ENCODE measurements at places on chromosomes 2 and 18. TPM values are rescaled to one million over a fixed set of nuclear protein-coding genes. Genes with fewer than 3 reads are reported as not detected.

Gene LINC00305
- not detected for total RNA-seq

DNA sequence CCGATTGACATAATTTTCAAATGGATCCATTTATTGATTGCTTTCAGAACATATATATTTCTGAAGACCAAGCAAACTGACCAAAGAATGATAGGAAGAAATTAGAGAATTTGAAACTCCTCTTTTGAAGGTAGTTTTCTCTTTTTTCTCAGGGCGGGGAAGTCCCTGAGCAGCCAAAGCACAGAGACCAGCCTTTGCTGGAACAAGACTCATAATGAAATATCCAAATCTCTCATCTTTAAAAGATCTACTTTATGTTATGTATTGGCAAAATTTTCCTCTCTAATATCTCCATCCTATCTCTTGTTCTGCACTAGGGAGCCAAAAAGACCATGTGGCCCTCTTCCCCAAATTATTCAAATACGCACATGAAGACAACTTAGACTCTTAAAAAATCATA lies 379.0 kb upstream of the TCF4 start:
- no peak overlapping the region for H3K4me3 ChIP-seq
- no peaks in the 10 kb centered on the region for H3K36me3 ChIP-seq
- DNase-seq, result no peak
- H3K27ac ChIP-seq, result no peak overlapping the region
- H3K27me3 ChIP-seq, result no peaks in the 10 kb centered on the region
- no peaks in the 10 kb centered on the region for H3K4me1 ChIP-seq

- no peaks in the 10 kb centered on the region for H3K36me3 ChIP-seq
- no peak for DNase-seq
Measured at GRCh38 chr2:222232372-222232771, 66.4 kb downstream of the PAX3 start.

Gene OR6B2
- not detected for total RNA-seq

GRCh38 chr2:5587766-5588165 lies 104.4 kb upstream of the SOX11 start:
- no peak overlapping the region for H3K27ac ChIP-seq
- DNase-seq, result no peak
- no peak overlapping the region for H3K4me3 ChIP-seq

DNA sequence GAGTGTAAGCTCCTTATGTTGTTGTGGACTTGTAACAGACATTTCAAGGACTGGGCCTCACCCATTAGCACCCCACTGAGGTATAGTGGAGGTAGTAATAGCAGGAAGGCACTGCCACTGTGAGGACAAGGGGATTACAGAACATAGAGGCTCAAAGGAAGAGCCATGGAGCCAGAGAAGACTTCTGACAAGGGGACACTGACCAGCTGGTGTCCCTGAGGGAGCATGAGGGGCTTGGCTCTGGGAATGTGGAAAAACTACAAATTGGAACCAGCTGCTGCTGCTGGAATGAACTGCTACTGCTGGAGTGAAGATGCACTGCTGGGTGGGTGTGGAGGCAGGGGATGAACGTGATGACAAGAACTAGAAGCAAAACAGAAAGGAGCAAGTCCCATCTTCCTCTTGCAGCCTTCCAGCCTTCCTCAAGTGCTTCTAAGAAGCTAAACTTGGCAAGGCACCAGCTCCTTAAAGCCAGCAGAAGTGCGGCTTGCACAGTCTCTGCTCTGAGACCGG lies 167.3 kb upstream of the NOSTRIN start:
- H3K27me3 ChIP-seq, result no peaks in the 10 kb centered on the region
- H3K27ac ChIP-seq, result no peak overlapping the region
- no peaks in the 10 kb centered on the region for H3K36me3 ChIP-seq
- DNase-seq, result no peak
- H3K4me3 ChIP-seq, result no peak overlapping the region

Gene PLEKHA3
- total RNA-seq, result 33.7 TPM

Gene MAP4K4
- total RNA-seq, result 128 TPM

Gene TMEM247
- not detected for total RNA-seq

DNA sequence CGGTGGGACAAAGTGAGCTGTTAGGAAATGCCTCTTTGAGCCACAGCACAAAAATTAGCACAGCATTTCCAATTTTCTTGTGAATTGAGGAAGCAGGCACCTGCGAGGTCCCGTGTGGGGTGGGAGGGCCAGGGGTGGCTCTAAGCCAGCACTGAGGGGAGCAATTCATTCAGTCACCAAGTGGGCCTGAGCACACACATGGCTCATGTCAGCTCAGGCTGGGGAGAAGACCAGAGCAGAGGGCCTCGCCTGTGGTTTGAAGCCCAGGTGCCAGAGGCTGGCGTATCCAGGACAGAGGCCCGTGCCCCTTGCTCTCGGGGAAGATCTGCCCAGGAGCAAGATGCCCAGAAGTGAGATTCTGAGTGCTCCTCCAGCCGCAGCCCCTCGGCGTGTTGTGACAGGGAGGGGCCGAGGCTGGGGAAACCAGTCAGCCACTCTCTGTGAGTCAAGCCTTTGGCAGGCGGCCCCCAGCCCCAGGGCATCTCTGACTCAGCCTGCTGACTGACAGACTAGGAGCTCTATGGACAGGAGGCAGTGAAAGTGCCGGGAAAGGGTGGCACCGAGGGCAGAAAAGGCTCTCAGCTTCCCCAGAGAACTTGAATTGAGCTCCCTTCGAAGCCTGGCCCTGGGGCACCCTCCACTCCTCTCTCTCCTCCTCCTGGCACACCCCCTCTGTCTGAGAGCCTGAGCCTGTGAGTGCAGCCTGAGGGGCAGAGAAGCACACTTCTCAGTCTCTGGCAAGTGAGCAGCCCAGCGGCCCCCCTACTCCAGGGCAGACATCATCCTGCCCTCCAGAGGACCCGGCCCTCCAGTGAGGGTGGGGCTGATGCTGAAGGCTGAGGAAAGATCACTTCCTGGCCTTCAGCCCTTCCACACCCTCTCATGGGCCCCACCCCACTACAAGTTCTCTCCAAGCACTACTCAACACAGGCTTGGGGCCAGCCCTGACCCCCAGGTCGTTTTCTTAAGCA lies 32.3 kb downstream of the CYP26B1 start:
- H3K4me3 ChIP-seq, result no peak overlapping the region
- DNase-seq, result no peak
- H3K27ac ChIP-seq, result no peak overlapping the region
- H3K4me1 ChIP-seq, result no peaks in the 10 kb centered on the region

Gene GREB1
- not detected for total RNA-seq

Gene CD8B2
- 0.64 TPM for total RNA-seq

DNA sequence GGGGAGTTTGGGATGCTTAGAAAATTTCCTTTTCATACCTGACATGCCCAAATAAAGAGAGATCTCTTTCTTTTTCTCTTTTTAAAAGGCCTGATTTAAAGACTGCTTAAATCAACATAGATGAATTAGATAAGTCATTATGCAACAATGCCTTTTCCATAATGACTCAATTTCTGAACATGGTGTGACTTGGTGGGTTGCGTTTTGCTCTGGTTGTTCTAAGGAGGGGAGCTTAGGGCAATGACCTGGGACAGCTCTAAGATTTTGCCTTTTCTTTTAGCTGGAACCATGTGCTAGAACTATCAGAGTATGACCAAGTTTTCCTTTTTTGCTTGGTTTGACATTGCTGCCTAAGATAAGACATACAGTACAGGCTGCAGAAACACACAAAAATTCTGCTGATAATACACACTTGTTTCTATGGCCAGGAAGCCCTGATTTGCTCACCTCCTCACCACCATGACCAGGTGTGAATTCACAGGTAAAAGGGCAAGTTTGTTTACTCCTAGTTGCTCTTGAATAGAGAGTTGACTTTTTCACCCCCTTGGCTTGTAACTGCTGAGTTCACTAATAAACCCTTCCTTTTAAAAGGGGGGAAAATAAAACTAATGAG lies 58.1 kb upstream of the IL1RL1 start:
- no peaks in the 10 kb centered on the region for H3K36me3 ChIP-seq
- no peak overlapping the region for H3K27ac ChIP-seq
- H3K4me3 ChIP-seq, result no peak overlapping the region
- no peak for DNase-seq
- no peaks in the 10 kb centered on the region for H3K27me3 ChIP-seq
- peaks cover 4% of the 10 kb centered on the region for H3K4me1 ChIP-seq

DNA sequence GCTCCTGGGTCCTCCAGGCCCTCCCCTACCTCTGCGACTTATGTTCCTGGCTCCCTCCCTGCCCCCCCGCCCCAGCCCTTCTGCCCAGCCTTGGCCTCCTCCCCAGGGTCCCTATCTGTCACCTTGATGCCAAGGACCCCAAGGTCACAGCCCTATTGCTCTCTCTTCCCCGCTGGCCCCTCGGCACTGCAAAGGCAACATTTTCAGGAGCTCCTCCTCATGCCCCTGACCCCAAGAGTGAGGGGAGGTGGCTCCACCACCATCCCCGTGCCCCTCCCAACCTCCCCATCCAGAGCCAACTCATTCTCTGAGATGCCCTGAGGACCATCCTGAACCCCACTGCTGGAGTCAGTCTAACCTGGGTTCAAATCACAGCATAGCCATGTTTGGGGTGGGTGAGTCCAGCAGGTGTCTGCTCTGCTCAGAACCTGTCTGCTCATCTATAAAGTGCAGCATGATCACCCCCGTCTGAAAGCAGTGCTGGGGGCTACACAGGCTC lies 11.7 kb downstream of the LIMS2 start:
- H3K27ac ChIP-seq, result no peak overlapping the region
- H3K4me3 ChIP-seq, result no peak overlapping the region
- H3K4me1 ChIP-seq, result no peaks in the 10 kb centered on the region

- no peak for DNase-seq
- no peaks in the 10 kb centered on the region for H3K4me1 ChIP-seq
- H3K27ac ChIP-seq, result no peak overlapping the region
Measured at GRCh38 chr2:241048949-241049343, 50.5 kb downstream of the SNED1 start.

GRCh38 chr2:218332920-218333645 lies 23.6 kb upstream of the CATIP start:
- no peak for DNase-seq
- no peaks in the 10 kb centered on the region for H3K4me1 ChIP-seq
- no peak overlapping the region for H3K27ac ChIP-seq
- no peaks in the 10 kb centered on the region for H3K36me3 ChIP-seq
- H3K4me3 ChIP-seq, result no peak overlapping the region

DNA sequence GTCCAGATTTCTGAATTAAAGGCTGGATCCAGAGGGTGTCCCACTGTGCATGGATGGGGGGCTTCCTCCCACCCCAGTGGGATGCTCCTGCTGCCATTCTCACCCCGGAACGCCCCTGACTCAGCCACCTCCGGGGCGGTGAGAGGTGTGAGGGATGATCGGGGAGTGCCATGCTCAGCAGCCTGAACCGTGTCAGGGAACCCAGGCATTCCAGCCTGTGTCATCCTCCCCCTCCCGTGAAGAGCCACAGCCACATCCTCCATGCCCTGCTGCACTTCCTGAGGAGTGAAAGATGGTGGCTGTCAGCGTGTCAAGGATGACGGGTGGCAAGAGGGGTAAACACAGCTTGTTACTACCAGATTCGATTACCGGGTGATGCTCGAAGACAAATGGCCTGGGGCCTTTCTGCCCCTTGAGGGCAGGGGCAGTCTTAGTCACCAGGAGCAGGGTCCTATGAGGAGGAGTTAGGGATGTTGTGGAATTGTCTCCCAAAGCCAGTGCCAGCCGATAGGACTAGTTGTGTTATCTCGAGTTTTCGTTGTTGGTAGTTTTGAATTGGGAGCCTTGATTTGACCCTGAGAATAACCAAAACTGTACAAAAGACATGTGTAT lies 80.8 kb downstream of the TCF7L1 start:
- no peaks in the 10 kb centered on the region for H3K27me3 ChIP-seq
- DNase-seq, result no peak
- no peak overlapping the region for H3K4me3 ChIP-seq
- no peaks in the 10 kb centered on the region for H3K36me3 ChIP-seq
- H3K27ac ChIP-seq, result no peak overlapping the region

Gene IL1B
- 200 TPM for total RNA-seq

Gene KLHL14
- total RNA-seq, result not detected

Gene TFPI
- total RNA-seq, result not detected

Gene HOXD1
- not detected for total RNA-seq

Gene UCN
- total RNA-seq, result 5.7 TPM

GRCh38 chr18:58324824-58325480 lies 280.9 kb downstream of the NEDD4L start:
- H3K27ac ChIP-seq, result no peak overlapping the region
- H3K4me1 ChIP-seq, result no peaks in the 10 kb centered on the region
- no peaks in the 10 kb centered on the region for H3K27me3 ChIP-seq
- H3K4me3 ChIP-seq, result no peak overlapping the region

- no peaks in the 10 kb centered on the region for H3K36me3 ChIP-seq
- H3K4me1 ChIP-seq, result peaks cover 9% of the 10 kb centered on the region
- H3K4me3 ChIP-seq, result no peak overlapping the region
- DNase-seq, result peak; percentile 43
- H3K27ac ChIP-seq, result no peak overlapping the region
- H3K27me3 ChIP-seq, result no peaks in the 10 kb centered on the region
Measured at GRCh38 chr2:71548646-71549425, 95.5 kb downstream of the DYSF start.

Gene SIX2
- total RNA-seq, result not detected

Gene MYL1
- not detected for total RNA-seq

GRCh38 chr2:88022669-88022921 lies 6.2 kb upstream of the RNU2-63P start:
- peaks cover under 1% of the 10 kb centered on the region for H3K4me1 ChIP-seq
- no peaks in the 10 kb centered on the region for H3K36me3 ChIP-seq
- H3K27me3 ChIP-seq, result no peaks in the 10 kb centered on the region
- no peak overlapping the region for H3K27ac ChIP-seq
- DNase-seq, result no peak

GRCh38 chr2:38057651-38058410 lies 18.1 kb downstream of the CYP1B1 start:
- no peaks in the 10 kb centered on the region for H3K27me3 ChIP-seq
- no peaks in the 10 kb centered on the region for H3K36me3 ChIP-seq
- no peak overlapping the region for H3K4me3 ChIP-seq

DNA sequence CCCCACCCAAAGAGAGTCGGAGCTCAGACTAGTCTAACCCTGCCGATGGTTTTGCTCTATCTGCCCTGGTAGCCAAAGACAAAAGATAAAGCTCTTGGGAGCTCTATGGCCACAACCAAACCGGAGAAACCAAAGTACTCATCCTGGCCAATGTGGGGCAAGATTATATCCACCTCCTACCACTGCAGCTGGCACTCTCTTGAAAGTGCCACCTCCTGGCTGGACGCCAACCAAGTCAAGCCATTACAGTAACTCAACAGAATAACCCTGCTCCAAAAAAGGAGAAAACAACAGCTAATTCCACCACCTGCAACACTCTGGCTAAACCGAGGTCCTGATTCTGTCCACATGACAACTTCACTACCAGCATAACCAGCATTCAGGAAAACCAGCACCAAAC lies 57.6 kb downstream of the SESTD1 start:
- H3K4me1 ChIP-seq, result no peaks in the 10 kb centered on the region
- no peaks in the 10 kb centered on the region for H3K27me3 ChIP-seq
- no peak overlapping the region for H3K4me3 ChIP-seq
- no peak for DNase-seq
- no peak overlapping the region for H3K27ac ChIP-seq

Gene COPS7B
- 55.0 TPM for total RNA-seq

Gene LOXHD1
- 0.08 TPM for total RNA-seq

Gene KLF7
- total RNA-seq, result 79.4 TPM

DNA sequence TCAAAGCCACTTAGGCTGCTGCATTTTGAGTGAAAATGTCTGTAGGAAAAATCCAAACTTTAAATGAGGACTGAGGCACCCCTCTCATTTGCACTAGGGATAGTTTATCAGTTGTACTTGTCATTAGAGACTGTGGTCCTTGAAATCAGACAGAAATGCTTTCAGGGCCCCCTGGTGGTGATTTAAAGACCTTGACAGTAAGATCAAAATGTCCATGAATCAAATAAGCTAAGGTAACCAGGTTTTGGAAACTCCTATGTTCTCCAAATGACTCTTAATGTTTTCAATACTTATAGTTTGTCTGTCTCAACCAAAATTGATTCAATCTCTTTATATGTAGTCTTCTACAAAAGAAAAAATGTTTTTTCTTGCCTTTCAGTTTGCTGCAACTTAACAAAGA lies 28.8 kb upstream of the DDX18 start:
- H3K4me3 ChIP-seq, result no peak overlapping the region

Gene TET3
- total RNA-seq, result 24.9 TPM
